ENCODE measurements at places on chromosomes 5 and 9.

DNA sequence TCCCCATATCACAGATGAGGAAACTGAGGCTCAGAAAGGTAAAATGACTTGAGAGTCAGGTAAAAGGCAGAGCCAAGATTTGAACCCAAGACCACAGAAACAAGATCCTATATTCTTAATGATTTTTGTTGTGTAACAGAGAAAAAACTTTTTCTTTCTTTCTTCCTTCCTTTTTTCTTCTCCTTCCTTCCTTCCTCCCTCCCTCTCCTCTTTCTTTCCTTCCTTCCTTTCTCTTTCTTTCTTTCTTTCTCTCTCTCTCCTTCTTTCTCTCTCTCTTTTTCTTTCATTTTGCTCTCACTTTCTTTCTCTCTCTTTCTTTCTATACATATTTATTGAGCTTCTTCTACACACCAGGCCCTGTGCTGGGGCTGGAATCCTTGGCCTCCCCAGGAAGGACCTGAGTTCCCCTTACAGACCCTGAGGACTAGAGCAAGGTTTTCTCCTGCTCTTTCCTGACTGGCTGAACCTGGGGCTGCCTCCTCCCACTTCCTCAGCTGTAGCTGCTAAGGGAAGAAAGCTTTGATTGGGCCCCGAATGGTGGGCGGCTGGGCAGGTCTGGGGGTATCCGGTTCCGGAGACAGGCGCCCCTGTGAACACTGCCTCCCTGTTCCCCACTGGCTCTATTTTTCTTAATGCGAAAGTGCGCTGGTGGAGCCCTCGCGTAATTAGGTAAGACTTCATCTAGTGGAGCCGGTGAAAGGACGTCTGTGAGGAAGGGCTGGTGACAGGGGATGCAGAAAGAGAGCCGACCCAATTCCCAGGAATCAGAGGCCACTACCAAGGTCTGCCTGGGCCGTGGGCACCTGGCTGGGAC is 27.4 kb upstream of the KIF12 start:
- no peak for DNase-seq

DNA sequence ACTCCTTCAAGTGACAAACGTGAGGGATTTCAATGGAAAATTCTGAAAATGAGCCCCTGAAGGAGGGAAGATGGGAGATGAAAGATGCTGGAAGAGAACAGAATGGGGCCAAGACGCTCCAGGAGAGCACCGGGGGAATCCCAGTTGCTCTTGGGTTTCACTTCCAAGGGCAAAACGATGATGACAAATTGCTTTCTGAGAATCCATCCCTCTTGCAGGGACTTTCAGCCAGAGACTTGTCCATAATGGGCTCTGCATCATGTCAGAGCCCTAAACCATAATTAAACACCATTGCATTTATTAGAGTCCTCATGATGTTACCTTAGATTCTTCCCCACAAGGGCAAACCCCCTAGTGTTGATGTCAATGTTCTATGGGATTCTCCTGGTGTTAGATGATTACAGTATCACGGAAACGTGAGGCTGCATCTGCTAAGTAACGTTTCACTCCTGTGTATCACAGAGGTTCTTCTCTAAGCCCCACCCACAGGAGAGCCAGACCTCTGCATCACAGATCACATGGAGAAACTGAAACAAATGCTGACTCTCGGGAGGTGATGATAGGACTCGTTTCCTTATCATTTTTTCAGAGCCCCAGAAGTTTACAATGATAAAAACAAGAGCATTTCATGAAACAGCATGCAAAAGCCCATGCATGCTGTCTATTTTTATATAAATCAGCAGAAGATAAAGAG is 114.4 kb downstream of the TENT4A start:
- DNase-seq = no peak

GRCh38 chr9:73064315-73064714 is 87.3 kb upstream of the ANXA1 start:
- no peak for DNase-seq

- DNase-seq = no peak
Observed at GRCh38 chr5:1325870-1326531, 18.9 kb downstream of the CLPTM1L start.

DNA sequence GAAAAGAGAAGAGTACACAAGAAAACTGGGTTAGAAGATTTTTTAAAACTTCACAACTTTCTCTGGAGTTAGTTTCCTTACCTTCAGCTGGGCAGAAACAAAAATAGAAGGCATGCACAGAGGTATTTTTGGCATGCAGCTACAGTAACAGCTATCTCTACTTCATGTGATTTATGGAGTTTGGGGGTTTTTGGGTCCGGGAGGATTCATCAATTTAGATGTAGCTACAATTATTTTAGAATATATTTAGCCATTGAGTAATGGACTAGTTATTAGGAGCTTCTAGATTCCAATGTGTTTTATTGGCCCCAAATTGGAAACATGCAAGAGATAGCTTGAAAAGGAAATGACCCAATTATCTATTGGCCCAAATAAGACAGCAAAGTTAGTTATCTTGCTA is 91.6 kb upstream of the TNFAIP8 start:
- no peak for DNase-seq

GRCh38 chr5:28084069-28084468 is 1045.7 kb upstream of the CDH9 start:
- no peak for DNase-seq

- no peak for DNase-seq
Observed at GRCh38 chr9:12955510-12956163, 180.8 kb downstream of the LURAP1L start.

DNA sequence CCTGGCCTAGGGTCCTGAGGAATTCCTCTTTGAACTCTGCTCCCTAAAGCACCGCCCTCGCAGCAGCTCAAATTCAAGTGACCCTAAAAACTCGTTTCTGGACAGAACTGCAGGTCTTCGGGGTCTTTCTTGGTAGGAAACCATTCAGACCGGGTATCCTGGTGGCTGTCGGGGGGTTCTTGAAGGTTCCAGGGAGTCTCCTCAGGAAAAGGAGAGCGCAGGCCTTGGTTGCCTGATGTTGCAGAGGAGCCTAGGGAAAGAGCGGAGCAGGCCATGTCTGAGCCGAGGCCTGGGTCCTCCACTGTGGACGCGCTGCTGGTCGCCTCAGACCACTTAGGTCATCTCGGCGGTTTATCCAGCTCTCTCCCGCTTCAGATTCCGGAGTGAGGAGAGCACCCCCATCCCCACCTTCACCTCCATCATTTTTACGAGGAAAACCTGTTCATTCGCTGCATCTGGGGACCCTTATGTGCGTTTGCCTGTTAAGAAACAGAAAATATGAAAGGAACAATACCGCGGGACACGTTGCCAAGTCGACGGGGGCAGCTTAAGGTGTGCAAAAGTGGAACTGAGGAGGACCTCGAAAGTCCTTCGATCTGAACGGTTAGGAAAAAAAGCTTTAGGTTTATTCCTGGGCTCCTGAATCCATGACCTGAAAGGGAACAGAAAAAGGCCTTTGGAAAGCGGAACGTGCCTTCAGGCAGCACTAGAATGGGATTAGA is 299.4 kb downstream of the PARP8 start:
- DNase-seq = peak; percentile 5

Measured in neural crest cell (in vitro differentiated cells).